Effector memory CD8-positive, alpha-beta T cell (primary cell): ENCODE measurements at places on chromosomes 2 and 18.

DNA sequence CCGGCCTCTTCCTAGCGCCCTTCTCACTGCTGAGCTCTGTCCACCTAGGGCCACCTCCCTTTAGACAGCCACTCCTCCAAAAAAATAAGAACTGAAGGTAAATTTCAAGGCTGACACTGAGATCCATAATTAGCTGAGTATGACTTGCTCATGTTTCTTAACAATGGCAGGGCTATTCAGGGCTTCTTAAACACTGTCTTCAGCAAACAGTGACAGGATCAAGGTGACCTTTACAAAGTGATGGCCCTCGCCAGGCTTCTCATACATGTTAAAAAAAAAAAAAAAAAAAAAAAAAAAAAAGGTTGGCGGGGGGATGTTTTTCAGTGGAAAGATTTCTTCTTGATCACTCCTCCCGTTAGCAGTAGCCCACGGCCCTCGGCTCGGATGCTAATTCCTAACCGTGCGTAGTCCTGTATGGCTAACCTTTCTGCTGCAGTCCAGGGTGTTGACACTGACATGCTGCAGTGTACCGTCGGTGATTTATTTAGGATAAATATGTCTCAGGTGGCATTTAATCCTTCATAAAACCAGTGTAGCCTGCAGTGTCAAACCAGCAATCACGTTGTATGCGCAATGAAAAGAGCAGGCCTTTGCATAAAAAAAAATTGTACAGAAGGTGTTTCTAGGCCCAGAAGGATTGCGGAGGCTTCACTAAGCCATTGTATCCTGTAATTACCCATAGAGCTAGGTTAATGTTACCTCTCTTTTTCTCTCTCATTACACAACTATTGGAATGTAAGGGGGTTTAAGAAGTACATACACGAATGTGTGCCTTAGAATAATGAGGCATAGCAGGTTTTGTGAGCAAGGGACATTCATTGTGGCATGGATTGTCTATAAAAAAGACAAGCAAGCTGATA is 142.7 kb downstream of the PTGR3 start:
- DNase-seq = no peak

DNA sequence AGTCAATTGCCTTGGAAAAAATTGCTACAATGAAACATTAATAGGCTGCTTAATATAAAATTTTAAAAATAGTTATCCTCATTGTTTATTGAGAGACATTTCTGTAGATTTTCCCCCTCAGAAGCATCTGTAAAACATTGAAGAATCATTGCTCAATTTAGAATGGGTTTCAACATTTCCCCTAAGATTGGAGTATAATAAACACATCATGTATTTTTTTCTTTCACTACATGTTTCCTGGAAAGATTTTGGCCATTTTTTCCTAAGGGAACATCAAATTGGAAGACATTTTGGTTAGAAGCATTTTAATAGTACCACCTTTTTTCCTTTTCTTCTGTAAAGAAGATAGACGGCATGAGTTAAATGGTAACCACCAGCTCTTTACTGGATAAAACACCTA is 443.2 kb upstream of the SPHKAP start:
- DNase-seq = no peak

DNA sequence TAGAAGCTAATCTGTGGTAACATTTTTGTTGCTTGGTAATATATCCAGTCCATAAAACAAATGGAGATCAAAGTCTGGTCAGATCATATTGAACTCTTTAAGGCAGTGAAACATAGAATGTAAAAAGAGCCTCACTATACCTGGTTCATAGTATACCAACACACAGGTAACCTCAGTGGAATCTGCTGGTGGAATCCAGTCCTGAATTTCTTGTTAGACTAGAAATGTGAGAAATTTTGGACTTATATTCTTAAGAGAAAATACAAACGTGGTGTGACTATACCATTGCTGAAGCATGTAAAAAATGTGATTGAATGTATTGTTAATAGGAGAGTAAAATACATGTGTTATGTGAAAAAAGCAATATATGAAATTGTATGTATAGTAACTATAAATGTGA is 46.1 kb upstream of the GRHL1 start:
- no peak for DNase-seq

DNA sequence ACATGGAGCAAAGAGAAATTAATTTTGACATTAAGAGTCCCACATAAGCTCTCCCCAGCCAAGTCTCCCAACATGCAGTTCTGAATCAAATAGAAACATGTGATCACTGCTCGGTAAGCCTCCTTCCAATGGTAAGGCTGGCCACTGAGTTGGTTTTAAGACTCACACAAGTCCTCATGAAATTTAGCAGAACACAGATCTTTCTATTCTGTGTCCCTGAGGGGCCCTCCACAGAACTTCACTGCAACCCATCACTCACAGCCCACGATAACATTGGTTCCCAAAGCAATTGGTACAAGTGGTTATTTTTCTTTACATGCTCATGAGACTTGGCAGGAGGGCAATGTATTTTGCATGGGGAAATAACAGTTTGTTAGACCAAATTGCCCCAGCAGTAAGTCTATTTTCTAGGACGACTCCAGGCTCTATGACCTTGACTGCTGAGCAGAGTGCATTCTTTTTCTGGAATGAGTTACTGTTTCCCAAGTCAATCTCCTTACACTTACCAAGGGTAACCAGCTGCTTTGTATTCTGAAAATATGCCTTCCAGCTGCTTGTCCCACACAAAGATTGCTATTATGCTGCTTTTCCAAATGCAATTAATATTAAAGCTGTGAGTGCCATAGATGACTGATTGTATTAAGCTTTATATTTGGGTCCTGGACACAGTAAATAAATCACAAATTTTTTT is 142.3 kb upstream of the TANK start:
- DNase-seq = no peak

DNA sequence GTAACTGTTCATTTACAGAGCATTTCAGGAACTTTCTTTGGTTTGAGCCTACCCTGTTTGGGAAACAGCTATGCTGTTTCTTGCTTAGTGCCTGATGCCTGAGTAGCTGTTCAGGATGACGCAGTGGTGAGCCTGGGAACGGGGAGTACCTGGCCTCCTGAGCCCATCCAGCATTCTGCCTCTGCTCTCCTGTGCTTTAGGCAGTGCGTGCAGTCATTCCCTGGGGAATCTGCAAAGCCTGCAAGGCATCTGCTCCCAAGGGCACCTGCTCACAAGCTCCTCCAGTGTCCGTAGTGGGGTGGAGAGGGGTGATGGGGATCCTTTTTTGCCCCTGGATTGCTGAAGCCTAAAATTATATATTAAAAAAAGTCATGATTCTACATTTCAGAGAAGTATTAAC is 68.8 kb downstream of the RAPGEF4 start:
- DNase-seq = no peak

- DNase-seq = no peak
Observed at GRCh38 chr2:62300925-62301324, 105.0 kb downstream of the B3GNT2 start.

- no peak for DNase-seq
Observed at GRCh38 chr18:12819322-12819721, 64.7 kb downstream of the PTPN2 start.

DNA sequence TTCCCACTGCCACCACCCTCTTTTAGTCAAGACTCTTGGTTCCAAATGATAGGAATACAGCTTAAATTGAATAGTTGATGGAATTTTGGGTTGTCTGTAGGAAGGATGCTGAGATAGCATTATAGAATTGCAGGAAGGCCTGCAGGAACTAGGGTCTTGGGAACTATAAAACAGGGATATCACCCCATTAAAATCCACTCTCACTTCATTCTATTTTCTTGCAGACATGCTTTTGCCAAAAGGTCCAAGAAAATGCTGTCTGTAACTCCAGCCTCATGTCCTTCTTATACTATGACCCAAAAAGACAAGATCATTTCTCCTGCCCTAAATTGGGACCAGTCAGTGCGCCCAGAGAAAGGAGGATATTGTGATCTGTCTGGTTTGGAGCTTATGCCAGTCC is 89.1 kb downstream of the COMMD1 start:
- no peak for DNase-seq

GRCh38 chr2:183991968-183992367 is 606.4 kb upstream of the ZNF804A start:
- no peak for DNase-seq

DNA sequence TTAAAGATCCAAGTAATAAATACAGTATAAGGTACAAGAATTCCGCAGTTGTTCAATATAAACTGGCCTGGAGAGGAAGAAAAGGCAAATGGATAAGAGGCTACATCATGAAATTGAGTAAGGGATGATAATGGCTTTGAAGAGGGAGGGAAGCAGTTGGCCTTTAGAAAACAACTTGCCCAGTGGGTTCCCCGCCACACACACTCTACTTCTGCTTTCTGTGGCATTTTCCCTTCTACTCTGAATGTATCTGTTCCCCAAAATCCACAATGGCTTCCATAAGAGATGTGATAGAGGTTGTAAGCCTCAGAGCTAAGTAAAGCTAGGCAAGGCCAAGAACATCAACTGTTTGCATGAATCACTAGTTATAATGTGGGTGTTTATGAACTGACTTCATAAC is 221.3 kb downstream of the MBD2 start:
- no peak for DNase-seq

GRCh38 chr2:172307800-172308199 is 119.6 kb upstream of the ITGA6 start:
- no peak for DNase-seq

- DNase-seq = no peak
Observed at GRCh38 chr2:75495862-75496261, 64.9 kb downstream of the EVA1A start.

DNA sequence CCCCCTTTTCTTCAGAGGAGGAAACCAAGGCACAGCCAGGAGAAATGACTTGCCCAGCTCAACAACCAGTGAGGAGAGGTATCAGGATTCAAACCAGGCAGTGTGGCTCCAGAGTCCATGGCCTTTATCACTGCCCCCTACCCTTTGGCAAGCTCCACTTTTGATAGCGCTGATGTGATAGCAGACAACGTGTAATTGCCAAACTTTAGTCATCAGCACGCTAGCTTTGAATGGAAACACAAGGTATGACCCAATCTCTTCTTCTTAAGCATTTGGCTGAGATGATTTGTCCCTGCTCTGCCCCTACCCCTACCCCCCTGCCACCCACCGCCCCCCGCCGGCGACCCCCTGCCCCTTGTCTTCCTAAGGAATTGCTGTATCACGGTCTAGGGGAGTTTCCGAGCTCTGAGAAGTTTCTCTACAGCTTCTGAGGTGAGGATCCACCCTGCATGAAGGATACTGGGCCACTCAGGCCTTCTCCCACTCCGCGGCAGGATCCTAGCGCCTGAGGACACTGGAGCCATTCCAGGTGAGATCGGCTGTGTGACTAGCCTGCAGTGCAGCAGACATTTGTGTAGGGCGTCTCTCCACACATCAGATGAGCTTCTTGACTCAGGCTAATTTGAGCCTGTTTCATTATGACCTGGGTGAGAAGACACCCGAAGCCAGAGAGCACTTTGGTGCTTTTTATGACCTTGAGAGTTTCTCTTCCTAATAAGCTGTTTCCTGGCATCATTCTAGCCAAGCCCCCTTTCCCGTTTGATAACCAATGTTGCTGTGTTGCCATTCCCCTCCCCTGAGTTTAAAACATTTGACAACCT is 75.1 kb upstream of the MAP4K4 start:
- DNase-seq = no peak

- DNase-seq = no peak
Observed at GRCh38 chr2:62201307-62201706, 5.4 kb downstream of the B3GNT2 start.

GRCh38 chr2:203401-203800 is 60.4 kb downstream of the SH3YL1 start:
- DNase-seq = no peak
